ENCODE measurements at places on chromosomes 7 and 10.
A peak's percentile ranks its signal among the peaks of the same experiment; 100 is the strongest.

- DNase-seq = no peak
Observed at GRCh38 chr10:109746861-109747260, 176.4 kb downstream of the XPNPEP1 start.

- DNase-seq = no peak
Observed at GRCh38 chr7:50607524-50608125, 42.4 kb upstream of the DDC start.

DNA sequence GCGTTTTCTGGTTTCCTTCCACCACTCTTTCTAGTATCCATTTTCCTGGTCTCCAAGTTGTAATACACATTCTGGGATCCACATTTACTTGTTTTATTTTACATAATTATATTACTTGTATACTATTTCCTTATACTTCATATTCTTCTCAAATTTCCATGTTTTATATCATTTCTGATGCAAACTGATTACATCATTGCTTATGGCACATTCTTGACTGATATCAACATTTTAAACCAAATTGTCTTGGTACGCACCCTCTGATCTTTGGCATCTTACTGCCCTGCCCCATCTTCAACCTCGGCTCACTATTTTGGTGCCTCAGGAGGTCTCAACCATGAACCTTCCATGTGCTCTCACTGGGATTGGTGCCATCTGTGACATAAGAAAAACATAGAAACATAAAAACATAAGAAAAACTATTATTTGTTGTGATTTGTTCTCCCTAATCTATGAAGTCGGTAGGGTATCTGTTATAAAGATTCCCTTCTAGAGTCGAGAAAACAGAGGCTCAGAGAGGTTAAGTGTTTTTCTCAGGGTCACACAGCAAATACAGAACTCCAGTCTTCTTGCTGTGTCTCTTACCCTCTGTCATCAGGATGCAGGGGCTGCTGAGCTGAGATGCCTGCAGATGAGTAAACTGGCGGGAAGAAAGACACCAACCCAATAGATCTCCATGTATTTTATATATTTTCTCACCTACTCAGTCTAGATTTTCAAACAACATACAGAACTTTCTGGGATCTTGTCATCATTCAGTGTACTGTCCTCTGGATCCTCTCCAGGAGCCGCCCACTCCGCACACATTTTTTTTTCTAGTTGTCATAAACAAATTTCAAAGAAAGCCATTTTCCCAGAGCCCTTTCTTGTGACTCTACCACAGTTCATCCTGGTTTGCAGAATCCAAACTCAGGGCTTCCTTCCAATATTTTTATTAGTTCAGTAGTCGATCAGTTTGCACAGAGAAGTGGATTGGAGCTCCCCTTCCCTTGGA is 79.5 kb downstream of the PARP12 start:
- no peak for DNase-seq

DNA sequence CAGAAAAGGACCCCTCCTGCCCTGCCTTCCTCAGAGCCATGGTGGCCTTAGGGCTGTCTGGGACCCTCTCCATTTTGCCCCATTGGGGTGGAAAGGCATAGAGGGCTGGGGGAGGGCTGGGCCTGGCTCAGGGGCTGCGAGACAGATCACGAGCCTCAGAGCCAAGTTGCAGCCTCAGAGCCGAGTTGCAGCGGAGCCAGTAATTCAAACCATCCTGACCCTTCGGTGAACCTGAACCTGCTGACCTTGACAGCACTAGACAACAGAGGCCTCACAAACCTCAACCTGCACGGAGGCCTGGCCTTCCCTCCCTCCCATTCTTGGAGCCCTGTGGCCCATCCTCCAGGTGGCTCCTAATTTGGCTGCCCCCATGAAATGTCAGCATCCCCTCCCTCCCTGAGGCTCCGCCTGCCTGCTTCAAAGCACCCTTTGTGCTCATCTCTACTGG is 45.4 kb downstream of the PAX2 start:
- DNase-seq = no peak

DNA sequence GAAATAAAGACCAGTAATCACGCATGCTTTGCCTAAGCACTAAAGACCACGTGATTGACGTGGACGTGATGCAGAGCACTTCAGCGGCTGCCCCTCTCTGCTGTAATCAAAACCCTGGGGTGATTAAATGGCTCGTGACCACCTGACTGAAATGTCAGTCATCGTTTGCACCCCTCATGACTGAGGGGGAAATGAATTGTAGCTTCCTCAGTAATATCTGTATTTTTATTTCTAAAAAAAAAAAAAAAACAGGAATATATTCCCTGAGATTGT is 148.1 kb upstream of the RSU1 start:
- no peak for DNase-seq

DNA sequence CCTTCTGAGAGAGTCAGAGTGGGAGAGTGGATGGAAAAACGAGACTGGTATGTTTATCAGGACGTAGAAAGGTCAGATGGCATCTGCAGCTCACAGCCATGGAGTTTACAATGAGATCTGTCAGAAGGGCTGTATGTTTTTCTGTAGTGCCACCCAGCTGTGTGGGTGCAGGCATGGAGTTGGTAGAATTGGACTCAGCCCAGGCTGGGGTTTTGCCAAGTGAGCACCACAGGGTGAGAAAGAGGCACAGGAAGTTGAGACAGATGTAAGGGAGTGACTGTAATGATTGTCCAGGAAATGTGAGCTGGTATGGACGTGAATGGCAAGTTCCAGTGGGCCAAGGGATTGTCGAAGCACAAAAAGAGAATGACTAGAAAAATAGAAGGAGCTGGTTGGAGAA is 9.1 kb upstream of the ZYX start:
- peak; percentile 58 for DNase-seq

GRCh38 chr7:141710301-141710700 is 2.1 kb downstream of the WEE2 start:
- DNase-seq = no peak

GRCh38 chr7:80107278-80107677 is 27.4 kb upstream of the GNAI1 start:
- DNase-seq = no peak

DNA sequence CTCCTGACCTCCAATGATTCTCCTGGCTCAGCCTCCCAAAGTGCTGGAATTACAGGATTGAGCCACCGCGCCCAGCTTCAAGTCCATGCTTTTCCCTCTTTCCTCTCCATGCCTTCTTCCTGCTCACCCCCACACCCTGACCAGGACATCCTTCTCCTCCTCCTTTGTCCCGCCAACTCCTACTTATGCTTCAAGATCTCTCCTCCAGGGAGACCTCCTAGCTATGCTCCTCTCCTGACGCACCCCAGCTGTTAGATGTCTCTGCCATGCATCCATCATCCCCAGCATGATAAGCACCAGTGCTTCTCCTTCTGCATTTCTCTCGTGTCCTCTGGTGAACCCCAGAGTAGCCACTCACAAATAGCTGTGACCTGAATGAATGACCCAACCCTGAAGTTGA is 21.1 kb downstream of the SRRM3 start:
- no peak for DNase-seq

GRCh38 chr7:95490231-95490762 is 4.6 kb downstream of the ASB4 start:
- no peak for DNase-seq

DNA sequence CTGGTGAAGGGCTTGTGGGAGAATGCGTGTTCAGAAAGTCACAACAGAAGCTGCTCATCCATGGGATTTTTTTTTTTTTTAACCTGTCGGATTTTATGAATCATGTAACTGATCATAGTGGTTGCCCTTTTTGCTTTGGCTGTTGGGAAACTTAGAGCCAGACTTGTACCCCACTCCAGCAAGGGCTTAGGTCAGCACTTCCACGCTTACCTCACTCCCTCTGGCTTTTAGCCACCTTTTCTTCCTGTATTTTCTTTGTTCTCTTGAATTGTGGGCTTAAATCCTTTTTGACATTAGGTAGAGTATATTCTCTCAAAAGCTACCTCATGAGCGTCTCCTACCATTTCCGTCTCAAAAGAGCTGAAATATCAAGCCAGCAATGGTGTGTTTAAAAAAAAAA is 113.6 kb upstream of the BTBD16 start:
- DNase-seq = no peak

DNA sequence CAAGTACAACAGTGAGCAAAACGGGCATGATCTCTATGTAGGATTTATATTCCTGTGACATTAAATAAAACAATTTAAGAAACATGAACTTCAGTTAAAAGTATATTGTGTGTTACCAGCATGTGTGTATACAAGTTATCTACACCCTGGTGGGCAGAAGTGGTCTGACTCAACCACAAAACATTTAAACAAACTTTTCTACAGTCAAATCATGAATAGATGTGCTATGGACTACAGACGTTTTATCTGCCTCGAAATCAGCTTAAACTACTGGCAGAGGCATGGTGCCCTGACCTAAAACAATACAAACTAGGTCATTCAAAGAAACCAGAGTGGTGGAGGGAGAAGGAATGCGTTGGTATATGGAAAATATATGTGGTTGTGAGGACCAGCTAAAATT is 3.6 kb downstream of the ARL3 start:
- DNase-seq = no peak

DNA sequence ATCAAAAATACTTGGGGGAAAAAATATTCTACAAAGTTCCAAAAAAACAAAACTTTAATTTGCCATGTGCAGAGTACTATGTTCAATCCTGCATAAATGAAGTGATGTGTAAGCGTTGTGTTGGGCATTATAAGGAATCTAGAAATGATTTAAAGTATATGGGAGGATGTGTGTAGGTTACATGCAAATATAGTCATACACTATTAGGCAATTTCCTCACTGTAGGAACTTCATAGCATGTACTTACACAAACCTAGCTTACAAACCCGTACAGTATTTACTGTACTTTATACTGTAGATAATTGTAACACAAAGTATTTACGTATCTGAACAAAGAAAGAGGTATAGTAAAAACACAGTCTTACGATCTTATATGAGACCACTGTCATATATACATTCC is 72.3 kb downstream of the NRBF2 start:
- no peak for DNase-seq

DNA sequence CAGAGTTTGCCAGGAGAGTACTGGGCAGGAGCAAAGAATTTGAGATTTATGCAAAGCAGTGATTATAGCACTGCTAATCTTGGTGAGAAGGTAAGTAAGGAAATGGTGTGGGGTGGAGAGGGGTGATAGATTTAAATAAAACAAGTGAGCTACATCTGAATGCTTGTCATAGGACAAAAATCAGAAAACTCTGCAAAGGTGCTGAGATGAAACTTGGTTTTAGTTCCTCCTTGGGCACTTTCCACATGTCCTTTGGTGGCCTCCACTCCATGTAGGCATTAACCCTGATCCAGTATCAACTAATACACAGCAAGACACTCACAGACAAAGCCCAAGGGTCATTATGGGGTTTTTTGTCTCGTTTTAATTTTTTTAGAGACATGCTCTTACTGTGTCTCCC is 25.7 kb upstream of the FAM107B start:
- no peak for DNase-seq

GRCh38 chr10:10946801-10947200 is 70.9 kb upstream of the CELF2 start:
- no peak for DNase-seq

- DNase-seq = no peak
Observed at GRCh38 chr7:107874111-107874510, 16.9 kb upstream of the DLD start.

GRCh38 chr10:122878799-122879338 is 512 bp downstream of the FAM24B start:
- no peak for DNase-seq

- peak; percentile 64 for DNase-seq
Observed at GRCh38 chr7:25098096-25099046, 26.7 kb downstream of the CYCS start.

DNA sequence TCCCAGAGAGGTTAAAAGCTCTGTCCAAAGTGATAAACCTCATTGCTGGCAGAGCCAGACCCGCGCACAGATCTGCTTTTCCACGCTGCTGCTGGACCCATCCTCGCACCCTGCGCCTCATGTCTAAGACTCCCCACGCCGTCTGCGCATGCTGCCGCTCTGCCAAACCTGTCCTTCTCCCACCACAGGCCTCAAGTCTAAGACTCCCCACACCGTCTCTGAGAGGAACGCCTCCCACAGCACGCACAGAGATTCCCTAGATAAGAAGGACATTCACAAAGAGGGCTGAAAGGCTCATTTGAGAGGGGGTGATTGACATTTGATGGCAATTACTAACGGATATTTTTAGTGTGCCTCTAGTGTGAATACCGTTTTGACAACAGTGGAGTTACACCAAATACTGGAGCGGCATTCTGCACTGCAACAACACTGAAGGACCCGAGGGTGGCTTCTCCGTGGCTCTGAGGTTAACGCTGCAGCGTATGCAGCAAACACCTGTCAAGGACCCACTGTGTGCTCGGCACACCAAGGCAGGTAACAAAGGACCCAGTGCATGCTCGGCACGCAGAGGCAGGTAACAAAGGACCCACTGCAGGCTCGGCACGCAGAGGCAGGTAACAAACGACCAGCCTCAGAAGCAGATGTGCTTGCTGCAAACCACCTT is 231.4 kb downstream of the DNAJB6 start:
- DNase-seq = no peak

GRCh38 chr7:34163956-34164355 is 258.6 kb downstream of the BMPER start:
- no peak for DNase-seq

GRCh38 chr7:140506788-140507464 is 27.6 kb upstream of the MKRN1 start:
- DNase-seq = no peak

- DNase-seq = no peak
Observed at GRCh38 chr7:139521439-139521838, 2.0 kb upstream of the CLEC2L start.

DNA sequence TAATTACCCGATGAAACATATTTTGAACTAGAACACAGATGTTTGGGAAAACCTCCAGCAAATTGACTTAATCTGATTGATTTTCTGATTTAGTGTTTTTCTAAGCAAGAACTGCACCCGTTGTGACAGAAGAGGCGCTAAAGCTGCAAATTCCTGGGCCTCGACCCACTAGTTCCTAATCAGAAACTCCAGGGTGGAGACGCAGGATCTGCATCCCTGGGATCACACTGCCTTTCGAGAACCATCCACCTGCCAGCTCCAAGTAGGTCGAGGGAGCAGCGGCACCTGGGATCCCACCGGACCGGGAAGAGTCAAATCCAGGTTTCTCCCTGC is 136.8 kb upstream of the CDCA7L start:
- DNase-seq = no peak

DNA sequence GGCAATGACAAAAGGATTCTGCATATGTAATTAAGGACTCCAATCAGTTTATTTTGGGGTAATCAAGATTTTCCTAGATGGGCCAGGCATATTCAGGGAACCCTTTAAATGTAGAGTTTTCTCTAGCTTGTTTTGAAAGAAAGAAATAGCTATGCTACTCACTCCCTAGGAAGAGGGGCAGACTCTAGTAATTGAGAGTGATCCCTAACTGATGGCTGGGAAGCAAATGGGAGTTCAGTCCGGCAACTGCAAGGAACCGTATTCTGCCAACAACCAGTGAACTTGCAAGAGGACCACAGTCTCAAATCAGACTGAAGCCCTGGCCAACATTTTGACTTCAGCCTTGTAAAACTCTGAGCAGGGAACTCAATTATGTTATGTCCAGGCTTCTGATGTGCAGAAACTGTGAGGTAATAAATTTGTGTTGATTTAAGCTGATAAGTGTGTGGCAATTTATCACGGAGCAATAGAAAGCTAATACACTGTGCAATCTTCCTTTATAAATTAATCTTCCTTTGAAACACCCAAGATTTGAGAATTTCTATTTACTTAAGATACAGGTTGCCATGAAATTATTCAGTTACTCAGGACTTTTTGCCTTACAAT is 14.0 kb downstream of the AOAH start:
- DNase-seq = no peak

- DNase-seq = no peak
Observed at GRCh38 chr10:77700086-77700485, 62.5 kb upstream of the KCNMA1 start.

GRCh38 chr7:12092499-12093130 is 118.5 kb upstream of the TMEM106B start:
- no peak for DNase-seq
